LHCN-M2 (cell line): ENCODE measurements at places on chromosomes 16 and 17.

- peak; percentile 97 for DNase-seq
Observed at GRCh38 chr16:54080524-54081008, 206.0 kb downstream of the IRX3 start.

DNA sequence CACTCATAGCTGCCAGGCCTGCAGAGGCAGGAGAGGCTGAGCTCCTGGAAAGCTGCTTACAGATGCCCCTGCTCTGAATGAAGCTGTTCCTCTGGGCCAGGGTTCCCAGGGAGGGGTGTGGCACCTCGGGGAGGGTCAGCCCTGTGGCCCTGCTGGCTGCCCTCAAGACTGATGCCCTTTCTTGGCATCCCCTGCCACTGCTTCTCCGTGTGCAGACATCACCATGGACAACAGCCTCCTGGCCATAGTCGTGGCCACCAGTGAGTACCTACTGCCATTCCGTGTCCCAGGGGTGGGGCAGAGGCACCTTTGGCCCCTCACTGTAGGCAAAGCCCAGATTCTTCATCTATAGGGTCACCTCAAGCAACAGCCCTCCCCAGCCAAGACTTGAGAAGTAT, 8.9 kb downstream of the MRPL27 start:
- DNase-seq, result no peak

- no peak for DNase-seq
Observed at GRCh38 chr17:27810902-27811557, 10.7 kb upstream of the NOS2 start.

DNA sequence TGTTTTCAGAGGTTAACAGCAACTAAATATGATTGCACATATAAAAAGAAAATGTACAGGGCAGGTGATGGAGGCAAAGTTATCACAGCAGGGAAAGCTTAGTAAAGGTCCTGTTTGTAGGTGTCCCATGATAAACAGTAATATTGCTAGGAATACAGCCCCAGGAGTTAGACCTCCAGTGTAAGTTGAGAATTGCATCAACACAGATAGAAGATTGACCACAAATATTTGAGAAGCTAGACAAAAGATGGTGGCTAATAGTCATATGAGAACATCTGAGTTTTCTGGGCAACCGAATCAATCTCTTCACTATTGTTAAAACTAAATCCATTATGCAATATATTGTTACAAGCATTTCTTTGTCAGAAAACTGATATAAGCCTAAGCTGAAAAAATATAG, 152.6 kb downstream of the CDH11 start:
- DNase-seq, result no peak

- no peak for DNase-seq
Observed at GRCh38 chr16:4021070-4021779, 95.0 kb downstream of the ADCY9 start.
